ENCODE measurements at places on chromosomes 2 and 18.

- no peak for DNase-seq
Observed at GRCh38 chr2:60906395-60906794, 25.0 kb downstream of the REL start.

GRCh38 chr2:120394764-120395163 lies 48.8 kb downstream of the INHBB start:
- no peak for DNase-seq

DNA sequence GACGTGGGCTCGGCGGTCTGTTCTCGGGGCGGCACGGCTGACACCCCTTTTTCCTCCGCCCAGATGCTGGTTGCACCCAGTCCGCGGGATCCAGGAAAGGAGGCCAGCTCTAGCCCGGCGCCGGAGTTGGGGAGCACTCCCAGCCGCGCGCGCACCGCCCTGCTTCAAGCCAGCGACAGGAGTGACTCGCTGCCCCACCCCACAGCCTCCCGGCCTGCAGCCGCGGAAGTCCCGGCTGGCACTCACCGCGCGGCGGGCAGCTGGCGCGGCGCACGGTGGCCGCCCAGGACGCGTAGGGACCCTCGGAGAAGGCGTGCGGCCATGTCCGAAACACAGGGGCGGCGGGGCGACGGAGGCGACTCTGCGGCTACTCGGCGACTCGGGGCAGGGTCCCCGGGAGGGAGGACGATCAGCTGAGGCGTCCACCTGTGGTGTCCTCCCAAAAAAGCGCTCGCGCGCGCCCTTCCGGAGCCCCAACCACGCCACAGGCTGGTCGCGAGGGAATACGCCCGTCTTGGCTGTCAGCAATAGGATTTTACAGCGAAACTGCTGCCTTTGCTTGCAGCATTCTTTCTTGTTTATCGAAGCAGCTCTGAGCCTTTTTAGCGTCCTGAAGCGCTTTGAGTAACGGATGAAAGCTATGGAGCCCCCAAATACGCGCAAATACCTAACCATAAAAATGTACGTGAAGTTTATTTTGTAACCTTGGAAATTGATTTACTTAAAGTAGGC lies at the start of gene ACADL:
TSS of gene ACADL (minus strand) at position 507 of the 732 bp plus-strand sequence. CDS start at position 323, 184 bp downstream.
- DNase-seq = no peak

DNA sequence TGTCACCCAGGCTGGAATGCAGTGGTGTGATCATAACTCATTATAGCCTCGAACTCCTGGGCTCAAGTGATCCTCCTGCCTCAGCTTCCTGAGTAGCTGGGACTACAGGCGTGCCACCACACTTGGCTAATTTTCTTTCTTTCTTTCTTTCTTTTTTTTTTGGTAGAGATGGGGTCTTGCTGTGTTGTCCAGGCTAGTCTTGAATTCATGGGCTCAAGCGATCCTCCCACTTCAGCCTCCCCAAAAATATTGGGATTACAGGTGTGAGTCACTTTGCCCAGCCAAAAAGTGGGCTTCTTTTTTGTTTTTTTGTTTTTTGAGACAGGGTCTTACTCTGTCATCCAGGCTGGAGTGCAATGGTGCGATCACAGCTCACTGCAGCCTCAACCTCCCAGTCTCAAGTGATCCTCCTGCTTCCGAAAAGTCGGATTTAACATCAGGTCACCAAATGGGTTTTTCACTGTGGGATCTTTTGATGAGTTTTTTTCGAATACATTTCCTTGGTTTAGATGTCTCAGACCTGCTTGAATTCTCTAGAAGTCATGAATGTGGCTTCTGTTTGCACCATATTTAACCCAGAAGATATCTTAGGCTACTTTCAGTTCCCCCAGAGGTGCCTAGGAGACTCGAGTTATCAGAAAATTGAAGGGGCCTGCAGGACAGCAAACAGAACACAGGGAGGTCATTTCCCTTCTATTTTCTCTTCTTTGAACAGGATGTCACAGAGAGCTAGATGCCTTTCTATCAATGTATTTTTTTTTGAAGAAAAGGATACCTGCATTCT lies 8.9 kb downstream of the RAB31 start:
- DNase-seq = no peak

GRCh38 chr2:109376796-109377495 lies 236.8 kb downstream of the SEPTIN10 start:
- DNase-seq = no peak

DNA sequence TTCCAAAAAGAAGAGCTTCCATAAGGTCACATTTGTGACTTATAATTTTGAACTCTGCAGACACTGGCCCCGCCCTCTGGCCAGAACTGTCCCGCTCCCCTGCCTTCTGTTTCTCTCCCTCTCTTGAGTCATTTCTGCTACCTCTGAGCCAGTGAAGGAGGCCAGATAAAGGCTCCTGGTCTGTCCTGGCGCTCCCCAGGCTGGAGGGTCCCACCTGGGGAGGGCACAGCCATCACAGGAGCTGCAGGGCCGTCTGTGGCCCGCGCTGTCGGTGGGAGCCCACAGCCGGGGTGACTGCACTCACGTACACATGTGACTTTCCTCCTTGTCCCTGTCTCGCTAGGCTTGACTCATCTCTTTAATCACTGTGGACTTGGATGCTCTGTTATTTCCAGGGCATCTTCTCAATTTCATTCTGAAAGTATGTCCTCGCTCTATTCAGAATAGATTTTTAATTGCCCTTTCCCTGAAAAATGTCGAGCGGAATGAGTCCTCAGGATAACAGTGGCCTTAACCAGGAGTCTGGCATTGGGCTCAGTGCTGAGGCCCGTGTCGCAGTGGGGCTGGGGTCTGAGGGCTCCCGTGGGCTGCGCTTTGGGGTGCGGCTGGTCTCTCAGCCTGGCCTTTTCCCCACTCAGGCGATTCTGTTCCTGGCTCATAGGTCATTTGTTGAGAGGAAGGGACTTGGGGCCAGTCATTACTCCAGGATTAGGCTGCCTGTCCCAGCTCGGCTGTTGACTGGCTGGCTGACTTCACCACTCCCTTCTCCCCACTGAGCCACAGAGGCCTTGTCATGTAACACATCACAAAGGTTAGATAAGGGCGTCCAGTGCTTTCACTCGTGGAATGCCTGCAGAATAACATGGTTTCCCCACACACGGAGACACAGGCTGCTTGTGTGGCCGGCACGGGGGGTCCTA lies 34.5 kb downstream of the KLHL29 start:
- no peak for DNase-seq

DNA sequence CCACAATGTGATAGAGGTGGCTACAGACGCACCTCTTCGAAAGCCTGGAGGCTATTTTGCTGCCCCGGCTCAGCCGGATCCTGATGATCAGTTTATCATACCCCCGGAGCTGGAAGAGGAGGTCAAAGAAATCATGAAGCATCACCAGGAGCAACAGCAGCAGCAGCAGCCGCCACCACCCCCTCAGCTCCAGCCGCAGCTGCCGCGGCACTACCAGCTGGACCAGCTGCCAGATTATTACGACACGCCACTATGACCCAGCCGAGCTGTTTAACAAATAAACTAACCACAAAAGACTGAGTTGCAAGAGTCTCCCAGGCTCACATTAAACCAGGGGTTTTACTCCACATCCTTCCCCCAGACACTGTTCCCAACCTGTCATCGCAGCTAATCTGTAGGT lies 263.8 kb downstream of the PHLPP1 start:
- DNase-seq = no peak

GRCh38 chr2:165408186-165408585 lies 61.3 kb upstream of the CSRNP3 start:
- DNase-seq = no peak

DNA sequence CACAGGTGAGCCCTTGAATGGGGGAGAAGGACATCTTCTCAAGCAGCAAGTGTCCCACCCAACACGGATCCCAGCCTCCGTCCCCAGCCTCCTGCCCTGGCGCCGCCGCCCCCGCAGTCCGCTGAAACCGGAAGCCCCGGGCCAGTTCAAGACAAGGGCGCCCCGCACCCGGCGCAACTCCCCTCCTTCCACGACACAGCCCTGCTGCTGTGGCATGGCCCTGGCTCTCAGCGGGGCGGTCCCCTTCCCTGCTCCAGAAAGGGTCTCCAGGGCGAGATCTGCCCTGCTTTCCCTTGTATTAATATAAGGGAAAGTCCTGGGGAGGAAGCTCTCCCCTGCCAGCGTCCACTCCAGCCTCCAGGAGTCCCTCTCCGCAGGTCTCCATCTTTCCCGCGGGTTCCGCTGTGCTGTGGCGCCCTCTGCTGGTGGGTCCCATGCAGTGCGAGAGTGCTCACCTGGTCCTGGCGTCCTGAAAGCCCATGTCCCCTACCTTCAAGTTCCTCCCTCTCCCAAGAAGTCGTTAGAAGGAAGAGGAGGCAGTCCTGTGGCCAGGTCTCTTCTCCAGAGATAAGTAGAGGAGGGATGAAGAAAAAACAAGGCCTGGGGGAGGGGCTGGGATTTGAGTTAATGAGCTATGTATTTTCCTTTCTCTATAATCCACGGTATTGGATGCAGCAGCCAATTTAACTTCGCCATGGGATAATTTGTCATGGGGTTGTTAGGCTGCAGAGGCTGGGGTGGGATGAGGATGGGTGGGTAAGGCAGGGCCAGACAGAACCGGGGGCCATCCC lies 176.0 kb downstream of the SMAD2 start:
- peak; percentile 25 for DNase-seq

- no peak for DNase-seq
Observed at GRCh38 chr2:128299628-128300027, 19.0 kb downstream of the HS6ST1 start.

DNA sequence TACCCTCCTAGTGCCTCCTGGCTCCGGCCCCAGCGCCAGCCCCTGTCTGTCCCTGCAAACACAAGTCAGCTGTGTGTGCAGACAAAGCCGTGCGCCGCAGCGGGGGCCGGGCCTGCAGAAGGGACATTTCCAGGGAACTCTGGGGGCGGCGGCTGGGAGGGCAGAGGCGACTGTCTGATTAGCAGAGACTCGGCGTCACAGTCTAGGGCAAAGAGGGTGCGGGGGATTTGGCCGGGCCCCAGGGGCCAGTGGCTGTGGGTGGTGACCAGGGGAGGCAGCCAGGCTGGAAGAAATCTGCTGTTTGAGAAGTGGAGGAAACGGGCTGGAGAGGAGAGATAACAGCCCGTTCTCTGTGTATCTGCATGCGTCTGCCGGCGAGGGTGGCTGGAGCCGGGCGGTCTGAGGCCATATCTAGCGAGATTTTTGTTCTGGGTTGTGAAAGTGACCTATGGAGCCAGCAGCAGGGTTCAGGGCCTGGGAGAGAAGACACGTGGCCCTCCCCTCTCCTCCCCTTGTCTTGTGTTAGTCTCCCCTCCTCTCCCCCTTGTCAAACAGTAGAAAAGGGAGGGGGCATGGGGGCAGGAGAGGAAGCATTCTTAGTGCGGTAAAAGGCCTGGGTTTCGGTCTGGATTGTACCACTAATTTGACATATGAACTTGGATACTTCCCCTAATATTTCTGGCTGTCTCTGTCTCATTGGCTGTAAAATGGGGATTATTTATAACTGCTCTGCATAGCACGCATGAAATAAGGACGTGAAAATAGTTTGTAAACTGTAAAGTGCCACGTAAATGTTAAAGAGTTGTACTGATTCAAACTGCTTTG lies 169.4 kb downstream of the SMAD7 start:
- no peak for DNase-seq

GRCh38 chr2:219632760-219633105 lies 5.3 kb downstream of the SLC4A3 start:
- DNase-seq = no peak

GRCh38 chr2:71778936-71779773 lies 325.8 kb downstream of the DYSF start:
- no peak for DNase-seq

GRCh38 chr2:671787-672605 lies 5.2 kb downstream of the TMEM18 start:
- DNase-seq = no peak

- DNase-seq = no peak
Observed at GRCh38 chr2:53516650-53517049, 251.0 kb upstream of the CHAC2 start.

- no peak for DNase-seq
Observed at GRCh38 chr2:19802086-19802841, 99.5 kb downstream of the TTC32 start.

DNA sequence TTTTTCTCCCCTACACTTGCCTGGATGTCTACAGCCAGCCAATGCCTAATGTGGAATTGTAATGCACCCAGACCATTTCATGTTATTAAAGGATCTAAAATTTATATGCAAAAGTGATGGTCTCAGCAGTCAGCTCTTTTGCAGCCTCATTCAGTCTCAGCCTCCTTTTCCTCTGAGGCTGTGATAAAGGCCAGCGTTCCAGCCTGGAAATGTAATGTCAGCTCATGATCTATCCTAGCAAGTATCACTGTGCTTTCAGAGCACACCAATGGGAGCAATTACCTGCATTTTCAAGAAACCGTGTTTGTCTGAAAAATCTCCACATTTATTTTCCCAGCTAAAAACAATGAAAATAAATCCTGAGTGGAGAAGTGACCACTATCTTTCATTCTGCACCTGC lies 274.6 kb downstream of the CDH20 start:
- DNase-seq = no peak
